Eye (tissue), 1 donor: ENCODE measurements at places on chromosomes 5 and 9.

DNA sequence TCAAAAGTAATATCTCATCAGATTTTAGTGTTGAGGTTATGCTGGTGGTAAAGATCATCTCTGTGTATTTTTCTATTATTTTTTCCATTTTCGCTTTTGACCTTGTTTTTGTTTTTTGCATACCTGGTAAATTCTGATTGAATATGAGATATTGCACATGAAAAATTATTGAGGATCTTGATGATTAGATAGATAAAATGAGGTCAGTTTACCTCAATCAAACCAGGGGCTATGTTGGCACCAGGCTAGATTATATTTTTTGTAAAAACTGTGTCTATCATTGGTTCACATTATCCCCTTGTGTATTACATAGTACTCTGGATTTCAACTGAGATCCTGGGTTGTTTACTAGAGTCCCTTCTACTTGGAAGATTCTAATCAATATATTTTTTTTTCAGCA is 774.9 kb upstream of the ZNF608 start:
- DNase-seq: no peak

DNA sequence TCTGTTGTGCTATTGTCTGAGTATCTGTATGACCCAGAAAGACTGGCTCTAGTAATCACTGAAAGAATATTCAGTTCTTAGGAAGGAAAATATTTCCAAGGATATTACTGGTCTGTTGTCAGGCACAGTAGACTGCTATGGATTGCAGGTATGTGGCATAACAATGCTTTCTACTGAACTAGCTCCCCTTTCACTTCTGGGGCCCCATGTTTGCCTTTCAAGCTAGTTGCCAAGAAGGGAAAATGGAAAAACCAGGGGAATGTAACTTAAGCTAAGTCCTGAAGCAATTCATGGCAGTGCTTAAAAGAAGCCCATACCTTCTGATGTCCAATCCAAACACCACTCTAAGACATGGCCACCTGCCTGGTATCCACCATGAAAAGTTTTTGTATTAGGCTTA is 375.7 kb downstream of the GLIS3 start:
- no peak for DNase-seq

GRCh38 chr9:91207729-91208418 is 153.8 kb downstream of the AUH start:
- DNase-seq: no peak

- peak; percentile 35 for DNase-seq
These were observed 155.4 kb downstream of the GOLPH3 start for GRCh38 chr5:32018476-32019436.

DNA sequence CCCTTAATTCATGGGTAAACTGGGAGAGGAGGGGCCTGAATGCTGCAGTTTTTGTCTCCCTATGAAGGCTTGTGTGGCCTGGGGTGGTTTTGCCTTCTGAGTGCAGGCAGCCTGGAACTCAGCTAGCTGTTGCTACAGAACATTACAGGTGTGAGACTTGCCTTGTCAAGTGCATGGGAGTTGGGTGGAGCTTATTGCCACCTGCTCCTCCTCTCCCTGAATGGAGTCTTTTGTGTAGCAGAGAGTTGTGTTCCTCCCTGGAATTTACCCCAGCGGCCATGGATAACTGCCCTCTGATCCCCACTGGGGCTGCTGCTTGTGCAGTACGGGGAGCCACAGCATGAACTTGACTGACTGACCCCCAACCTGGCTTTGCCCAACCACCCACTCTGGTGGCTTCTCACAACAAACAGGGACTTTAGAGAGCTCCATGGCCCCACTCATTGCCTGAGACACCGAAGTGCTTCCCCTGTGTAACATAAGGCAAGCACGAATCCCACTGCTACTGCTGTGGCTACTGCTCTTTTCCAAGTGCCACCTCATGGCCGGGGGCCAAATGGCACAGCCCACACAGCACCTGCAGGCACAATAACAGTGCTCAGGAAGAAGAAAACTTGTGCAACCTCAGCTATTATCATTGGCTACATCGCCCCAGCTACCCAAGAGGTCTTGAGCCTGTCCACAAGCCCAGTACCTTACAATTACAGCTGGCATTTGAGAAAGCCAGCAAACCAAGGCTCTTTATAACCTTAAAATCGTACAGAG is 942.9 kb downstream of the CDH18 start:
- DNase-seq: no peak

DNA sequence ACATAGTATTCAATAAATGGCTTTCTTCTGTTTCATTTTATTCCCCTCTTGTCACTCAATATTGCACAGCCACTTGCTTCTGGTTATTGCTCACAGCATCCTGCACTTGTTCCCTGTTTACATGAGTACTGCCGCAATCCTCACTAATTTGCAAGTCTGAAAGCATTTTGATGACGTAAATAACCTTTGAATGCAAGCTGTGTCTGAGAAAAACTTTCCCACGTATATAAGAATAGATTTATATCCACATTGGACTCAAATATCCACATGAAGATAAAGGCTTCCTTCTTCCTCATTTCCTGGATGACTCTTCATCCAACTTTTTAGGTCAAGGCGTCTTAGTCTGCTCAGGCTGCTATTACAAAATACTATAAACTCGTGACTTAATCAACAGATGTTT is 88.2 kb upstream of the DAP start:
- no peak for DNase-seq
